ENCODE measurements at places on chromosomes 6 and 20. TPM values are rescaled to one million over a fixed set of nuclear protein-coding genes. Genes with fewer than 3 reads are reported as not detected.

GRCh38 chr20:25549172-25549773 lies 36.1 kb downstream of the NINL start:
- no peak for DNase-seq

GRCh38 chr20:63741676-63742380 lies 2.3 kb downstream of the SLC2A4RG start:
- DNase-seq = no peak

GRCh38 chr6:137724495-137725211 lies 142.4 kb upstream of the TNFAIP3 start:
- no peak for DNase-seq

Gene KATNA1
- 20.0 TPM for polyA plus RNA-seq

Gene CST2
- polyA plus RNA-seq = not detected

Measured in muscle of back (tissue), 13 donors.